Activated T-helper 1 cell treated with anti-CD3 and anti-CD28 coated beads, Interleukin-2, amount 50 U/mL, for 16 hours (primary cell): ENCODE measurements at places on chromosomes 11 and 22.

- no peak for DNase-seq
Measured at GRCh38 chr11:8219257-8220021, 44.2 kb downstream of the LMO1 start.

DNA sequence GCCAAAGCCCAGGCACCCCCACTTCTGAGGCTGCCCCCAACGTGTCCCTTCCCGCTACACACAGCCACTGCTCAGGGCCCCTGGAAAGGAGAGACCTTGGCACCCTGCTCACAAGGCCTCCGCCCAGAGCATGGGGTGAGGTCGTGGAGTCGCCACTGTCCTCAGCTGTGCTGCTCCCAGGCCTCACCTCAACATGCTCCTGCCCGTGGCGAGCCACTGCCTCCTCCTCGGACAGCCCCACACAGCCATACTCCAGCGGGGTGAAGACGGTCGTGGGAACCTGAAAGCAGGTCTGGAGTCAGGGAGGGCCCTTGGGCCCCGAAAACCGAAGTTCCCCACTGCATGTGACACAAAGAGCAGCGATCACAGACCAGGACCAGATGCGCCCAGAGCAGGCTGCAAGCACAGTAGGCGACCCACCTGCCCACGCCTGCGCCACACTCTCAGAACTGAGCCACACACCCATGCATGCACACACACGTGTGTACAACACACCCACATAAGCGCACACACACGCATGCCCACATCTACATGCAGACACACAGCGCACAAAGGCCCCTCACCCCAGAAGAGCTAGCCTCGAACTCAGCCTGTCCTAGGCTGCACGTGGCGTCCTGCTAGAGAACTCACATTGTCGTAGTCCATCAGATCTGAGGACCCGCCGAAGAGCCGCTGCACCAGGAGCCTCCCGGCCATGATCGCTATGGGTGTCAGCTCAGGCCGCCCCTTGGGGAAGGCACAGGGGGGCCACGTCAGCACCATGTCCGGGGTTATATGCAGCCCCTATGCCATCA is 25.5 kb upstream of the GNB1L start:
- no peak for DNase-seq

DNA sequence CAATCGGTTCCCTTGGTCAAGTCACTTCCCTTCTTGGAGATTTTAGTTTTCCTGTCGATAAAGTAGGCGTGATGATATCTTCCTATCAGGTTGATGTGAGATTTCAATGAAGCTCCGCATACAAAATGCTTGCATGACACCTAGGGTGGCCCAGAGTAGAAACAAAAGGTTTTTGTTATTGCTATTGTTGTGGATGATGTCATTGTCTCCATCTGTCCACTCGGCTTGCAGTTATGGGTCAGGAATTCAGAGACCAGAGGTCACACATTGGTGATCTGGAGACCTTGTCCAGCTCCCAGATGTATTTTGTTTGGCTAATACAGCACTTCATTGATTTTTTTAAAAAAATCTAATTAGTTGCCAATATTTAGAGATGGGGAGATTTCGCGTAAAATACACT is 382.1 kb downstream of the MN1 start:
- DNase-seq = no peak

- no peak for DNase-seq
Measured at GRCh38 chr11:98455500-98456307, 565.0 kb upstream of the CNTN5 start.

- DNase-seq = no peak
Measured at GRCh38 chr22:25161017-25161915, 38.4 kb upstream of the CRYBB3 start.

DNA sequence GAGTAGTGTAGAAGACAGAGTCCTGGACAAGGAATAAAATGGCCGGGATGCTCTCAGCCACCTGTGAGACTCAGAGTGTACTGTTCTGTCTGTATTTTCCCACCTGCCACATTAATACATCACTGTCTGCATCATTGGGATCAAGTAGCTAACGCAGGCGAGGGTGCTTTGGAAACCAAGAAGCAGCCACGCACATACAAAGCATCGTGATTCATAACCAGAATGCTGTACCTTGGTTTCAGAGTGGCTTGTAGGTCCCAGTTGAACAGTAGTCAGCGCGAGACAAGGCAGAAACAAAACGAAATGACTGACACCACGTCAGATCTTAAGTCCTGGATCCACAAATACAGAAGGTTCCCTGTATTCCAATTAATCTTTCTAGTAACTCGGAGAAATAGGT is 198.3 kb downstream of the GRIK4 start:
- DNase-seq = no peak

DNA sequence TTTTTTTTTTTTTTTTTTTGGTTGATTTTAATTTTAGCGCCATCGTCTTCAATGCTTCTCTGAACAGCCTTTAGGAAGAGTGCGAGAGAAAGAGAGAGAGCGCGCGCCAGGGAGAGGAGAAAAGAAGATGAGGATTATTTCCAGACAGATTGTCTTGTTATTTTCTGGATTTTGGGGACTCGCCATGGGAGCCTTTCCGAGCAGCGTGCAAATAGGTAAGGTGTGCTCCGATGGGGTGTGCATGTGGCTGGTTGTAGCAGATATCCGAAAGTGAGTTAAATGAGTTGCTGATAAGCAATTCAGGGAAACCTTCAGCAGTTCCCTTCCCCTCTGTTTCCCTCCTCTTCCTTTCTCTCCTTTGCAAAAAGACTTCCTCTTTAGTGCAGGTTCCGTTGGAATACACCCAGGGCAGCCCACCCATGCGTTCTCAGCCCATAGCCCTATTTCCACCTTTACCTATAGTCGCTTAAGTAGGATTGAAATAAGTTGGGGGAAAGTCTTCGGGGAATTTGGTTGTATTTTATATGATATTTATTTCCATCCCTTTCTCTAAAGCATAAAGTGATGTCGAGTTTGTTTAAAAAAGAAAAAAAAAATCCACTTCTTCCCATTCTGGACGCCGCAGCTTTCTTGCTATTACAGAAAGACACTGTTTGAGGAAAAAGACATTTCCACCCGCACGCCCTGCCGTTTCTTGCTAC is 1.1 kb downstream of the GRIA4 start:
- DNase-seq = no peak

DNA sequence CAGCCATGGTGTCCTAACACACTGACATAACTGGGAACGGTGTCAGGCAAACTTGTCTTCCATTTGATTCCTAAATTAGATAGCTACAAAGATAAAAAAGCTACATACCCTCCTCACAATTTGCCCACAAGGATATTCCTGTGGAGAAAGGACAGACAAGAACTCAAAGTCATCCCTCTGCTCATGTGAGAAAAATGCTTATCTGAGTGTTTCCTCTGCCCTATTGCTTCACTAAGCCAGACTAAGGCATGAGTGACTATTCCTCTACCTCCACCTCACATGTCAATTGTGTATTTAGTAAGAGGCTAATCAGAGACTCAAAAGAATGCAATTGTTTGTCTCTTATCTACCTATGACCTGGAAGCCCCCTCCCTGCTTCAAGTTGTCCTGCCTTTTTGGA is 247.7 kb downstream of the DDX10 start:
- no peak for DNase-seq

- DNase-seq = no peak
Measured at GRCh38 chr22:49099089-49099488, 728.6 kb downstream of the BRD1 start.

- no peak for DNase-seq
Measured at GRCh38 chr11:68891351-68891948, 12.2 kb downstream of the MRPL21 start.

DNA sequence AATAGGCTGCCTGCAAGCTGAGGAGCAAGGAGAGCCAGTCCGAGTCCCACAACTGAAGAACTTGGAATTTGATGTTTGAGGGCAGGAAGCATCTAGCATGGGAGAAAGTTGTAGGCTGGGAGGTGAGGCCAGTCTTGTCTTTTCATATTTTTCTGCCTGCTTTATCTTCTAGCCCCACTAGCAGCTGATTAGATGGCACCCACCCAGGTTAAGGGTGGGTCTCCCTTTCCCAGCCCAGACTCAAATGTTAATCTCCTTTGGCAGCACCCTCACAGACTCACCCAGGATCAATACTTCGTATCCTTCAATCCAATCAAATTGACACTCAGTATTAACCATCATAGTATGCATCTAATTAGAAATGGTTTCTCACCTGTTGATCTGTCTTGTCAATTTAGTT is 5.0 kb upstream of the COX8A start:
- DNase-seq = no peak
